ENCODE measurements at places on chromosomes 12 and 14.
A peak's percentile ranks its signal among the peaks of the same experiment; 100 is the strongest.

GRCh38 chr14:92753250-92753649 lies 4.8 kb upstream of the LGMN start:
- no peak for DNase-seq

DNA sequence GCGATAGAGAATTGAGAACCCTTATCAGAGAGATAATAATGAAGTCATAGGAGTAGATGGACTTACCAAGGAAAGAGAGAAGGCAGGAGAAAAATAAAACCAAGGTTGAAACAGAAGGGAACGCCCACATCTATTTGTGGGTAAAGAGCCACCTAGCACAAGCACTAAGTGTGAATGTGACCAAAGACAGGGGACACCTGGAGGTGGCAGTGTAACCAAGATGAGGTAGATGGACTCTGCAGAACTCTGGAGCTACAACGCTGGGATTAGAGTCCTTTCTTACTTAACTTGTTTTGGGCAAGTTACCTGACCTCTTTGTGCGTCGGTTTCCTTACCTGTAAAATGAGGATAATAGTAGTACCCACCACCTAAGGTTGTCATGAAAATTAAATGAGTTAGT lies 101.9 kb downstream of the SLC5A8 start:
- no peak for DNase-seq

GRCh38 chr12:27319409-27319808 lies 13.2 kb upstream of the BMAL2 start:
- no peak for DNase-seq

DNA sequence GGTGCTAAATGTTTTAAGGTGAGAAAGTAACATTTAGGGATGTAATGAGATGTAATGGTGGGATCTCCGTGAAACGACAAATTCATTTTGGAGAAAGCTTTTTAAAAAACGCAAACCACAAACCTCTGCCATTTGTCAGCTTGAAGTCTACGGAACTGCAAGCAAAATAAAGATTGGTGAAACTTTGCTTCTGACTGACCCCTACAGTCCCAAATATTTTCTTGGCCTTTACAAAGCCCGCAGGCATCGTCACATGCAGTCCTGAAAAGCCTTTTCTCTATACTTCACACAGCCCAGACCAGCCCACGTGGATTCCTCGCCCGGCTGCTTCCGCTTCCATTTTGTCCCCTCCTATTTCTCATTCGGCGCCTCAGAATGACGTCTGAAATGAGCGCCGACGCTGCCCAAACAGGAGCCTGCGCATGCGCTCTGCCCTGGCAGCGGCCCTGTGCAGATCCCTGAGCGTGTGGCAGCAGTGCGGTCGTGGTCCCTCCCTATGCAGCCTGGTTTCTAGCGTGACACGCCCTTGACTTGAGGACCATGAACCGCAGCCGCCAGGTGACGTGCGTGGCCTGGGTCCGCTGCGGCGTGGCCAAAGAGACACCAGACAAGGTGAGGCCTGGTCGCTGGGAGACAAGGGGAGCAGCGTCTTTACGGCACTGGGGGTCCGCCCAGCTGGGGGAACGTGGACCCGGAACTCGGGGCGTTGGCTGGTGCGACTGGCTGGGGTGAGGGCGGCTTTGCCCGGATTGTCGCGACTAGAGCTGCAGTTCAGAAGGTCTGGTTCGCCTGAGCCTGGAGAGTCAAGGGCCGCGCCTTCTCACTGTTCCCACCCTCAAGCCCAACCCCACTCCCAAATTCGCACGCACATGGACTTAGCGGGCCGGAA lies at the start of gene PWP1:
TSS of gene PWP1 (plus strand) at position 440 of the 889 bp plus-strand sequence. CDS start at position 541, 101 bp downstream.
- peak; percentile 93 for DNase-seq

DNA sequence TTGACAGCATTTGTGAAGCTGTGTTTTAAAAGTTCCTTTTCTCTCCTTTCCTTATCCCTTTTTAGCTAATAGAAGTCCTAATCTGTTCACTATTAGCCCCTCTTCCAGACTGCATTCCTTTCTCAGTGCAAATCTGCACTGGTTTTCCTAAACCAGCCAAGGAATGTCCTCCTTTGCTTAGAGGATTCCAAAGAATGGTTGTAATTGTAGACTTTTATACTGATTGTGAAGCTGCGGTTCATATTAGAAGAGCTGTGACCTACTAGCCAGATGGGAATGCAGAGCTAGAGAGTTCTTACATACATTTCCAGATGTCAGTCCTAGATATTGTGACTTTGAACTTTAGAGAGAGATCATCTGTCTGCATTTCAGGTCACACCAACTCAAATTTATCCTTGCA lies 79.8 kb downstream of the MYRFL start:
- peak; percentile 69 for DNase-seq

- no peak for DNase-seq
Observed at GRCh38 chr12:81942594-81942993, 183.4 kb upstream of the PPFIA2 start.

DNA sequence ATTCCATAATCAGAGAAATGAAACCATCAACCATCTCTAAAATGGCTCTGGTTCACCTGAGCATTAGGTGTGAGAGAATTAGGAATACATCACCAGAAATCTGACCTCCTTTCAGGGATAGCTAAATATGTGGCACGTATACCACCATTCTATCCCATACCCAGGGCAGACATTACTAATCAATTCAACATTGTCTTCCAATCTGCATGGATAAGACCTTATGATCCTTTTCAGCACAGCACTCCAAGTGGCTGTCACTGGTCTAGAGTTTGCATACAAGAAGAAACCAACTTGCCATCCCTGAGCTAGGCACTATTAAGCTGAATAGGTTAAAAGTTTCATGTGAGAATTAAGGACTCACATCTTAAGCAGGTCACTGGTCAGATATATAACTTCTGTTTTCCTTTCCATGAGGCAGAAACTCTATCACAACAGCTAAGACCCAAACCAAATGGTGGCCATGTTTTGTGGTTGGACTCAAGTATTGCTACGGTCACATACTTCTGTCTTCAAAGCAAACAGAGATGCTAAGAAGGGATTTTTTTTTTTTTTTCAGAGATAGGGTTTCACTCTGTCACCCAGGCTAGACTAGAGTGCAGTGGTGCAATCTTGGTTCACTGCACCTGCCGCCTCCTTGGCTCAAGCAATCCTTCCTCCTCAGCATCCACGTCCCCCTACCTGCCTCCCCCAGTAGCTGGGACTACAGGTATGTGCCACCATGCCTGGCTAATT lies 249.0 kb downstream of the DPF3 start:
- no peak for DNase-seq

- DNase-seq, result peak; percentile 1
Observed at GRCh38 chr12:89618113-89618862, 90.3 kb downstream of the ATP2B1 start.

- no peak for DNase-seq
Observed at GRCh38 chr14:32677129-32677780, 261.4 kb upstream of the NPAS3 start.

GRCh38 chr14:20346713-20347112 lies 3.3 kb downstream of the PARP2 start:
- DNase-seq, result no peak

DNA sequence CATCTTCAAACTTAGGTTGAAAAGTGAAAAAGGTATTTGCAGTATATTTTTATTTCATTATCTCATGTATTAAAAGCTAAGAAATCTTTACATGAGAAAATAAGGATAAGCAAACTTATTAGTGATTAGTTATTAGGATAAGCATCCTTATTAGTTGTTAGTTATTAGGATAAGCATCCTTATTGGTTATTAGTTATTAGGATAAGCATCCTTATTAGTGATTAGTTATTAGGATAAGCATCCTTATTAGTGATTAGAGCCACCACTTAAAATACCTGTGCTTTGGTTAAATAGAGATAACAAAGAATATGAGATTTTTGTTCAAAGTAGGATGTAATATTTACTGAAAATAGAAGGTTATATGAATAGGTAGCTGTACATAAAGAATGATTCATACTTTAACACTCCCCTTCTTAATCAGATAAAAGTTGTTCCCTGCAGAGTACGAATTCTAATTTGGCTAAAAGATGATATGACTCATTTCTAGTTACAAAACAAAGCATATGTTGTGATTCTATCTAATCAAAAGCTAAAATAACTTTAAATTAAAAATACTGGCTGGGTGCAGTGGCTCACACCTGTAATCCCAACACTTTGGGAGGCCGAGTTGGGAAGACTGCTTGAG lies 56.4 kb downstream of the KDM5A start:
- no peak for DNase-seq

GRCh38 chr12:2051700-2052621 lies 826 bp upstream of the CACNA1C start:
- no peak for DNase-seq

DNA sequence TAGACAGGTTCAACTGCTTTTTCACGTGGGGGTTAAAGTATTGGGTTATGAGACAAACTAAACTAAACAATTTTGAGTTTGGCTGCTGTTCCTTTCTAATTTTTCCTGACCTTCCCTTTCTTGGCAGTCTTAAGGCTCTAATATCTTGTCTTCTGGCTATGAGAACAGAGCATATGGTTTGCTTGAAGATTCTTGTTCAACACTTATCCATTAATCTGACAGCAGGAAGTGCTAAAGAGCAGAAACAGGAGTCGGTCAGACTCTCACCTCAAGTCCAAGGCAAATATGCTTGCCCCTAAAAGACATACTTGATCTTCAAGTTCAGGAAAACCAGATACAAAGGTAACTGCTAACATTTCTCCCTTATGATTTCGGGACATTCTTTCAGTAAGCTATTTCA lies 52.6 kb upstream of the KCNJ8 start:
- DNase-seq, result no peak

GRCh38 chr12:5588176-5588575 lies 156.3 kb downstream of the NTF3 start:
- no peak for DNase-seq

DNA sequence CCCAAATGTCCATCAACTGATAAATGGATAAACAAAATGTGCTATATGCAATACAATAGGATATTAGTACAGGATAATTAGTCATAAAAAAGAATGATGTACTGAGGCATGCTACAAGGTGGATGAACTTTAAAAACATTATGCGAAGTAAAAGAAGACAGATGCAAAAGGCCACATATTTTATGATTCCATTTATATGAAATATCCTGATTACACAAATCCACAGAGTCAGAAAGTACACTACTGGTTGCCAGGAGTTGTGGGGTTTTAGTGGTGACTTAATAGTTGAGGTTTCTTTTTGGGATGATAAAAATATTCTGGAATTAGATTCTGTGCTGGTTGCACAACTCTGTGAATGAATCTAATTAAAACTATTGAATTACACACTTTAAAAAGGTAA lies 12.6 kb downstream of the TRIM9 start:
- DNase-seq, result no peak

GRCh38 chr14:57346741-57347140 lies 43.6 kb upstream of the NAA30 start:
- no peak for DNase-seq

GRCh38 chr12:4148418-4149056 lies 125.0 kb upstream of the CCND2 start:
- no peak for DNase-seq

GRCh38 chr12:19014240-19014639 lies 115.3 kb upstream of the PLEKHA5 start:
- DNase-seq, result no peak

DNA sequence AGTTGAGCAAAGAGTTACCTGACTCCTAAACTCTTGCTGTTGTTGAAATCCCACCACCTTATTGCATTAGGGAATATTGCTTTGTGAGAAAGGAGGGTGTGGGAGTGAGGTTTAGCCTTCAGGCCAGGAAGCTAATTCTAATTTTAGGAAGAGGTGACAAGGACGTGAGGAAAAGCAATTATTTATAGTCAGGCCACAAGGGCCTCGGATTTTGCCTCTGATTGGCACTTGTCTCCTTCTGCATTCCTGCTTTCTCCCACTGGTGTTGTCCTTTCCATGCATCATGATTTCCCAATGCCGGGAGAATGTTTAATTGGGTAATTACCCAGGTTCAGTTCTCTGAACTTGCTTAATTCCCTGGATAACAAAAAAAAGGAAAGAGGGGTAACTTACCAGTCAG lies 37.9 kb upstream of the SLC38A2 start:
- no peak for DNase-seq

DNA sequence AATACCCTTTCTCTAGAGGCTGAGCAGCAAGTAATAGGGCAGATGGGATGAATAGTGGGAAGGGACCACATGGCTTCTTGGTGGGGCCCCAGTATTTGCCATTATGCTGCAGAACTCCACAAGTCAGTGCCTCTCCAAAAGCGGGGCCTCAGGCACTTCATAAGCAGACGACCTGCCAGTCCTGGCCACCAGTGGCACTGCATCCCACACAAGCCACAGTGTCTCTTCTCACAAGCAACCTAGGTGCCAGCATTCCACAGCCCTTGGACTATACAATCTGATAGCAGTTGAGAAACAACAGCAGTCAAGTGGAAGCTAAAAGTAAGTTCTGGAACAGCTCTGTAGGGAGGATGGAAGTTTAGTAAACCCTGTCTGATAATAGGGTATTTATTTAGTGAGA lies 4.2 kb upstream of the SLC8A3 start:
- DNase-seq, result no peak

DNA sequence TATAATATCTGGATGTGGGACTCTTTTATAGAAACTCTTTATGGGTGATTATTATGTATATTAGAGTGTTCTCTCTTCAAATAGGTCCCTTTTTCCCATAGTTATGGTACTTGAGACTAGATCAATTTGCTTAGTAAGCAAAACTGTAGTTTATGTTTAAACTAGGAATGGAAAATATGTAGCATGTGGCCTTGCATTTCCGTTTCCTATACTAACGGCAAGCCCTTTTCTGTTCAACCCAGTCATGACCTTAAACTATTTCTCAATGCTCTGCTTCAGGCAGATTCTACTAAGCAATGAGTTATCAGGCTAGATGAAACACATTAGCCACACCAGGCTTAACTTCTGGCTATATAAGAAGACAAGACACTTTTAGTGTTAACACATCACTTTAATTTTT lies 84.6 kb downstream of the OTOGL start:
- no peak for DNase-seq

GRCh38 chr14:103501921-103502669 lies 20.5 kb downstream of the CKB start:
- no peak for DNase-seq

- DNase-seq, result no peak
Observed at GRCh38 chr14:26577711-26578110, 20.1 kb downstream of the NOVA1 start.

GRCh38 chr12:79838359-79838758 lies 96.5 kb downstream of the PPP1R12A start:
- no peak for DNase-seq

- DNase-seq, result peak; percentile 4
Observed at GRCh38 chr12:386651-387050, 2.5 kb downstream of the KDM5A start.

GRCh38 chr12:9351136-9351535 lies 142.9 kb upstream of the PZP start:
- no peak for DNase-seq

DNA sequence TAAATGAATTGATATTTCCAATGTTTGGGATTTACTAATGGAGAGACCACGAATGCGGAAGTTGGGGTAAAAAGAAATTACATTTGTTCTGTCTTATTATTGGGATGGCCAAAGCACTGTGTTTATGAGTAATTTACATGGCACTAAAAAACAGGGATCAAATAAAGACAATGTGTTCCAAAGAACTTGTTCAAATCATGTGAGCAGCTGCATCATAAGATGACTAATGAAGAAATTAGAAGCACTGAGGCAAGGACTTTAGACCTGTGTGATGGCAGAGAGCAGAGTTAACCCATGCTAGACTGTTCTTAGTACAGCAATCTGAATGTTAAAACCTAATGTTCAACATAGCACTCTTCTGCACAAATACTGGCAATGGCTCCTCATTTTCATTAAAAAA lies 34.3 kb upstream of the DCN start:
- DNase-seq, result no peak

GRCh38 chr12:30972035-30972434 lies 45.5 kb downstream of the TSPAN11 start:
- DNase-seq, result no peak

GRCh38 chr12:117213295-117213808 lies 23.1 kb upstream of the FBXO21 start:
- no peak for DNase-seq

- DNase-seq, result no peak
Observed at GRCh38 chr12:113075137-113075683, 18.7 kb downstream of the DTX1 start.
